ENCODE measurements at places on chromosomes 5 and 9. TPM values are rescaled to one million over a fixed set of nuclear protein-coding genes. Genes with fewer than 3 reads are reported as not detected.
A peak's percentile ranks its signal among the peaks of the same experiment; 100 is the strongest.

The C5orf34 gene
- total RNA-seq = 1.2 TPM

GRCh38 chr5:138755084-138755748, 2.0 kb downstream of the CTNNA1 start:
- H3K27ac ChIP-seq = peak overlapping the region; percentile 99
- H3K36me3 ChIP-seq = peaks cover 24% of the 10 kb centered on the region
- no peak for ATAC-seq
- peaks cover 26% of the 10 kb centered on the region for H3K4me1 ChIP-seq

GRCh38 chr5:52392321-52392720, 395.4 kb upstream of the ITGA1 start:
- no peak overlapping the region for H3K4me3 ChIP-seq
- no peak for ATAC-seq
- no peaks in the 10 kb centered on the region for H3K4me1 ChIP-seq

- H3K4me3 ChIP-seq = no peak overlapping the region
- no peak overlapping the region for H3K27ac ChIP-seq
- no peaks in the 10 kb centered on the region for H3K36me3 ChIP-seq
- no peak for ATAC-seq
Observed at GRCh38 chr9:92954886-92955285, 7.6 kb downstream of the FGD3 start.

- no peak overlapping the region for H3K27ac ChIP-seq
- H3K4me1 ChIP-seq = no peaks in the 10 kb centered on the region
- no peaks in the 10 kb centered on the region for H3K36me3 ChIP-seq
- ATAC-seq = no peak
- no peak overlapping the region for H3K4me3 ChIP-seq
Observed at GRCh38 chr5:30103052-30103451, 1090.4 kb upstream of the CDH6 start.

DNA sequence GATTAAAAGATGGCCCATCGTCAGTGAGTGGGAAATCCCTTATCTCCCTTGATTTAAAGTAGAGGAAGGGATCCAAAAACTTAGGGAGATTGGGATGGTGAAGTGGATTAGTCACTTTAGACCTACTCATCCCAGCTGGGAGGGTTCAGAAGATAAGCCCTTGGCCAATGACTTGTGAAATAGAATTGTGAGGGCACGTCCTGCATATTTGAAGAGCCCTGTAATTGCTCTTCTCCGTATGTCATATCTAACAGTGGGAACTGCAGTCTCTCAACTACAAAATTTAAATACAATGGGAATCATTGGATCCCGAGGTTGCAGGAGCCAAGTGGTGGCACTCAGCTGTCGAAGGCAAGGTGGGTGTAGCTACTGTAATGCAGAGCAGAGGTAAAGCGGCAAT, 65.4 kb upstream of the C9orf72 start:
- ATAC-seq = no peak
- H3K27ac ChIP-seq = no peak overlapping the region
- no peaks in the 10 kb centered on the region for H3K27me3 ChIP-seq

- no peaks in the 10 kb centered on the region for H3K27me3 ChIP-seq
- H3K4me1 ChIP-seq = no peaks in the 10 kb centered on the region
- ATAC-seq = no peak
- H3K4me3 ChIP-seq = no peak overlapping the region
- H3K27ac ChIP-seq = no peak overlapping the region
Observed at GRCh38 chr5:74895906-74896305, 29.7 kb upstream of the FAM169A start.

- ATAC-seq = no peak
- H3K4me1 ChIP-seq = no peaks in the 10 kb centered on the region
- H3K27ac ChIP-seq = no peak overlapping the region
- H3K4me3 ChIP-seq = no peak overlapping the region
- no peaks in the 10 kb centered on the region for H3K36me3 ChIP-seq
- H3K27me3 ChIP-seq = no peaks in the 10 kb centered on the region
Observed at GRCh38 chr5:82669720-82670119, 391.6 kb upstream of the RPS23 start.
